Chondrocyte (in vitro differentiated cells): ENCODE measurements at places on chromosomes 11 and 22. TPM values are rescaled to one million over a fixed set of nuclear protein-coding genes. Genes with fewer than 3 reads are reported as not detected.

Gene RELT
- total RNA-seq, result 3.5 to 4.5 TPM (median 3.5 TPM) in 3 replicates

Gene ARHGAP8
- total RNA-seq, result 0.25 to 0.58 TPM (median 0.51 TPM) in 3 replicates

DNA sequence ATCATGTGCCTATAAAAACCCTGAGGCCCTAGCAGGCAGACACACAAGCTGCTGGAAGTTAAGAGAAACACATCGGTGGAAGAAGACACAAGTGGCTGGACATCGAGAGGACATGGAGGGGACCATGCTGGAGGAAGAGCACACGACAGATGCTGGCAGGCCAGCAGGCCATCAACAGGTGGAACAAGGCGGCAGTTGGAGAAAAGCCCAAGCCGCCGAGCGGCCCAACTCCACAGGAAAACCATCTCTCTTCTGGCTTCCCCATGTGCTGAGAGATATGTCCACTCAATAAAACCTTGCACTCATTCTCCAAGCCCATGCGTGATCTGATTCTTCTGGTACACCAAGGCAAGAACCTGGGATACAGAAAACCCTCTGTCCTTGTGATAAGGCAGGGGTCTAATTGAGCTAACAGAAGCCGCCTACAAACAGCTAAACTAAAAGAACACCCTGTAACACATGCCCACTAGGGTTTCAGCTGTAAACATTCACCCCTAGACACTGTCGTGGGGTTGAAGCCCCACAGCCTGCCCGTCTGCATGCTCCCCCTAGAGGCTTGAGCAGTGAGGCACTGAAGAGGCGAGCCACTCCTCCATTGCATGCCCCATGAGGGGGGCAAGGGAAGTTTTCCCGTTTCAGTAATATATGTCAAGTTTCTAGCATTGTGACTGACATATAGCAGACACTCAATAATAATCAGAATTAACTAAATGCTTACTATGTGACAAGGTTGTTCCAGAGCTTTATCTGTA lies 39.0 kb upstream of the MMP20 start:
- no peak for DNase-seq

Gene TECTA
- 0.41 to 1.2 TPM (median 0.75 TPM) in 3 replicates for total RNA-seq

DNA sequence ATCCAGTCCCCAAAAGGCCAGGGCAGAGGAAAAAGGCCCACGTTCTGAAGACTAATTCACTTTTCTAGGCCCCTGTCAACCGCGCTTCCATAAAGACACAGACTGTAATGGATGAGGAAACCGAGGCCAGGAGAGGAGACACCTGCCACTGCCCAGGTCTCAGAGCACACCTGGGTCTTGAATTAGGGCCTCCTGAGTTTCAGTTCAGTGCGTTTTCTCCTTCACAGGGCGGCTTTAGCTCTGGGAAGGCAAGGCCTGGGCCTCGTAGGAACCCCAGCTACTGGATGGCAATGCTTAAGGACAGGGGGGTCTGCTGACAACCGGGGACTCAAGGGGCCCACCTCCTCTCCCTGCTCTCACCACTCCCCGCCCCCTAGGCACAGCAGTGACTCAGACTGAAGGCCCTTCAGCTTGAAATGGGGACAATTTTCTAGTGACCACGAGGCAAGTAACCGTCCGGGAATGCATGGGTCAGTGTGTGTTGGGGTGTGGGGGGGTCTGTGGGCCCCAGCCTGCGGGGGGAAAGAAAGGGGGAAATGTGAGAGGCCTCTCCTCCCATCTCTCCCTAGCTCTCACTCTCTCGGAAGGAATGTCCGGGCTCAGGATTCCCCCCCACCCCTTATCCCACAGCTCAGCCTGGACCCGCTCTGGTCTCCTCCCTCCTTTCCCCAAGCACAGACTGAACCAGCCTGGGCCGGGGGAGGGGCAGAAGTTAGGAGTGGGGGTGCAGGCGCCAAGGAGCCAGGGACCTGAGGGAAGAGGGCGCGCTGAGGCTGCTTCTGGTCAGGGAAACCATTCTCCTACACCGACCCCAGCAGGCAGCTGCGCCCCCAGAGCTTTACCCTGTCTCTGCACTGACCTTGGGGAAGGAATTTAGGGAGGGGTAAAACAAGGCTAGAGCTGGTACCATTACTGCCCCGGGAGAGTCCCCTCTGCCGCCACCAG lies 17.2 kb downstream of the CREB3L1 start:
- no peak for DNase-seq
